ENCODE measurements at places on chromosomes 3 and 15.

DNA sequence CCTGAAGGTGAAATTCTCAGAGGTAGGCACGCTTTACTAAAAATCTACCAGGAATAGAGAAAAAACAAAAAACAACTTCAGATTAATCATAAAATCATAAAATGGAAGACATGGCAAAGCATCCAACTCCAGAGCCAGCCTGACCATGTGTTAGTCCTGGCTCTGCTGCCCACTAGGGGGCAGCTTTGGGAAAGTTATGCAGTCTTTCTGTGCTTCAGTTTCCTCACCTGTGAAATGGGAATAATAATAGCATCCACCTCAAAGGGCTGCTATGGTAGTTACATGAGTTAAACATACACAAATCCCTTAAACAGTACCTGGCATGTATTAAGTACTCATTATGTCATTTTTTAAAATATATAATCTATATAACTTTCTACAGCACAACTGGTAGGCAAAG lies 52.3 kb downstream of the WNT5A start:
- DNase-seq: no peak

GRCh38 chr3:136604961-136605360 lies 147.2 kb downstream of the STAG1 start:
- DNase-seq: no peak

DNA sequence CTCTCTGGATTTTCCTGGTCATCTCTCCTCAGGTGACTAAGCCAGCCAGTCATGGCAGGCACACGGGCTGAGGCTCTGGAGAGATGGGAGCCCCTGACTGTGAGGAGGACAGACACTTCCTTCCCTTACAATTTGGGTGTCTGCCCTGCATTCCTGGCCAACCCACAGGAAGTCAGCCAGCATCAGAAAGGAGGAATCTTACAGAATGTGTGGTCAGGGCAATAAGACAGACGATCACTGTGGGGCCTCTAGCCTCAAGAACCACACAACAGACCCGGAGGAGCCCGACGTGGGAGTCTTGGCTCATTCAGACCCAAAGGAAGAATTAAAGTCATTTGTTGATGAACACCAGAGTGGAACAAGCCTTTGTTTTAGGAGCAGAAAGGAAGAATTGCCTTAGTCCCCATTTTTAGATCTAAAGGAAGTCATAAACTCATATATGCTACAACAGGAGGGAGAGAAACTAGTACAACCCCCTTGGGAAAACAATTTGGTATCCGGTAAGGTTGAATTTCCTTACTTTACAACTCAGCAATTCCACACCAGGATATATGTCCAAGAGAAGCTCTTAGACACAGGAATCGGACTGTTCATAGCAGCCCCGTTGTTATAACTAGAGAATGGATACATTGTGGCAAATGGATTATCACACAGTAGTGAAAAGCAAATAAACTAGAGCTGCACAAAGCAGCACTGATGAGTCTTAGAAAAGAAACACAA lies 62.2 kb downstream of the ABTB1 start:
- DNase-seq: peak; percentile 40

GRCh38 chr3:109363634-109364033 lies 26.3 kb upstream of the DPPA4 start:
- DNase-seq: no peak

- peak; percentile 57 for DNase-seq
Measured at GRCh38 chr3:53255423-53255774, 423 bp downstream of the TKT start.

All from midbrain (tissue), 1 donor.